ENCODE measurements at places on chromosomes 5 and 9. TPM values are rescaled to one million over a fixed set of nuclear protein-coding genes. Genes with fewer than 3 reads are reported as not detected.

GRCh38 chr9:6214903-6215302 is 704 bp upstream of the IL33 start:
- DNase-seq, result no peak

ZDHHC11 gene
- total RNA-seq, result 7.7 TPM

DNA sequence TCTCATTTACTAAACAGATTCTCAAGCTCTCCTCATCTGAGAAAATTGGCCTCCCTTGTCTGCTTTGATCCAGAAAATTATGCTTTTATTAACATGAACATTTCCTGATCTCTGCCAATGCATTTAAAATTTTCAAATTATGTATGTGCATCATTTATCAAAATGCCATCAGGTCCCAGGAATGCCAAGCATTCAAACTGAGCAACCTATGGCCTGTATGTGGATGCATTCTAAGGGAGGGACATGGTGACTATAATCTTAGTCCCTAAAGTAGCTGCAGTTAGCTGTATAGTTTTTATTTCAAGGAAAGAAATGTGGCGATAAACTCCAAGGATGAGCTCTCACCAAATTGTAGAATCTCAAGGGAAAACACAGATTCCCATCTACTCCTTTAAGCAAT is 9.7 kb upstream of the RORB start:
- DNase-seq, result no peak

GRCh38 chr5:111892949-111893348 is 136.0 kb upstream of the NREP start:
- DNase-seq, result no peak

DNA sequence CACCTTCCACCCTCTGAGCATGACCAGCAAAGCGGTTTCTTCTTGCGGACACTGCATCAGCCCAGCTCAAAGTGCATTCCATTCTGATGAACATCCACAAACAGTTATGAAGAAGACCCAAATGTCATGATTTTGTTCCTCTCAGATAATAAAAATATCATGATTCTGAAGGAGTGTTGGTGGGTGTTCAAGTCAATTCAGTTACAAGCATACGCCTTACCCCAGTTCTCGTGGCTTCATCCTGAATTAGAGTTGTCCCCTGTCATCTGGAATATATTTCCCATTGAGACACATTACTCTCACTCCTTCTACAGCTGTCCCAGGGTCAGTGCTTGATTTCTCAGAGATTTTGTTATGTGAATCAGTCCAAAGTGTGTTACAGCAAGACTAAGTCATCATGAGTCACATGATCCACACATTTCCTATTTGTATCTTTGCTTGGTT is 325.4 kb downstream of the RFX3 start:
- DNase-seq, result no peak

HTR1A gene
- total RNA-seq, result not detected

GRCh38 chr5:53923961-53924360 is 363.5 kb downstream of the NDUFS4 start:
- DNase-seq, result no peak

DNA sequence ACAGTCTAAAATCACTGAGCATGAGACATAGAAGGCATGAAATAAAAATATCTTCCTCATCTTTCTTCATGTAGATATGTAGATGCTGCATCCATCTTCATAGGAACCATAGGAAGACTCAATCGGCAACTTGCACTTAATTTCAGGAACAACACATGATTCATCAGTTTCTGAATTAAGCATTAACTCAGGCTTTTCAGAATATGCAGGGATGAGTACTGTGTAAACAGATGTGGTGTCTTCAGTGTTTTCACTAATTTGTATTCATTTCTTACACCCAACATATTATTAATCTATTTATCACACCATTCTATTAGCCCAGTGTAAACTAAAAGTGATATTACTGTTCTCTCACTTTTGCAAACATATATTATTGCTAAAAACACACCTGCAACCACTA is 305.9 kb upstream of the DAB2 start:
- DNase-seq, result no peak

DNA sequence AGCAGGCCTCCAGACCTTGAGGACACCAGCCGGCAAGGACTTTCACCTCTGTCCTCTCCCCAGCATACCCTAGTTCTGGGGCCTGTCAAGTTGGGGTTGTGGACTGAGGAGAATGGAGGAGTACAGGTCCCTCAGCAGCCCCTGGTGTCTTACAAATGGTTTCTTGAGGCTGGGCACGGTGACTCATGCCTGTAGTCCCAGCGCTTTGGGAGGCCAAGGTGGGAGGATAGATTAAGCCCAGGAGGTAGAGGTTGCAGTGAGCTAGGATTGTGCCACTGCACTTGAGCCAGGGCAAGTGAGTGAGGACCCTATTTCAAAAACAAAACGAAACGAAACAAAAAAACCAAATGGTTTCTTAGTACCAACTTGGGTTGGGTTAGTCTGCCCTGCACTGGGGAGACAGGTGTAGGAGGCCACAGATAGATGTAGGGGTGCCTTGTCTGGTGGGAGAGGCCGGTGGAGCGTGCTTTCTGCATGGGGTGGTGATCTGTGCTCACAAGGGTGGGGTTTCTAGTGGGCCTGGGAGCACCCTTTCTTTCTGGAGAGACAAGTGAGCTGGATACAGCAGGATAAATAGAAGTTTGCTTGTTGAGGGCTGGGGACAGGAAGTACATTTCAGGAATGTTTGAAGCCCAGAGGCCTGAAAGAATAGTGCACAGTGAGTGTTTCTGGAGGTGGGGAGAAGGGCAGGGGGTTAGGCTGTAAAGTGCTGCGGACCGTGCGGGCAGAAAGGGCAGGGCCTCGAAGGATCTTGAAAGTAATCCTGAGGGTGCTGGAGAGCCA is 37.7 kb upstream of the PSD2 start:
- DNase-seq, result no peak

DNA sequence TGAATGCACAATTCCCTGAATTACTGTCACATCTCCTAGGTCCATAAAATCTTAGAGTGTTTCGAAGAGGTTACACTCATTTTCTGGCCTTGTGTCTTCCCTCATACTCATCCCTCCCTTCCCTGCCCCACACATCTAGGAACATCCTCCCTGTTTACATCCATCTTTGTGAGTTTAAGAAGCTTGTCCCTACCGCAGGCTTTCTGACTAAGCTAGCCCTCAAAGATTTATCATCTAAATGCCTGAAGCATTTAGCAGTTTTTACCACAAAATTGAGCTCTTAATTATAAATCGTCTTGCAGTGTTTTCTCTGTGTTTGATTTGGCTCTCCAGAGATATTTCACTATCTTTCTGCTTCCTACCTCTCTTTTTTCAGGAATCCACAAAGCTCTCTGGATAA is 374.8 kb downstream of the KIAA0825 start:
- no peak for DNase-seq

- no peak for DNase-seq
These were observed 1.7 kb upstream of the KLHL3 start for GRCh38 chr5:137737349-137738131.

FSD1L gene
- total RNA-seq, result 2.3 TPM
